ENCODE measurements at places on chromosomes 6 and 20.

DNA sequence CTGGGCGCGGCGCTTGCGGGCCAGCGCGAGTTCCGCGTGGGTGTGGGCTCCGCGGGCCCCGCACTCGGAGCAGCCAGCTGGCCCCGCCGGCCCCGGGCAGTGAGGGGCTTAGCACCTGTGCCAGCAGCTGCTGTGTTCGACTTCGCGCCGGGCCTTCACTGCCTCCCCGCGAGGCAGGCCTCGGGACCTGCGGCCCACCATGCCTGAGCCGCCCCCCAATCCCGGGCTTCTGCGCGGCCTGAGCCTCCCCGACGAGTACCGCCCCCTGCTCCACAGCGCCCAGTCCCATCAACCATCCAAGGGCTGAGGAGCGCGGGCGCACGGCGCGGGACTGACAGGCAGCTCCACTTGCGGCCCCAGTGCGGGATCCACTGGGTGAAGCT is 36.2 kb downstream of the RIOK1 start:
- no peak for DNase-seq

GRCh38 chr20:34312544-34313217 is 9.5 kb upstream of the AHCY start:
- peak; percentile 80 for DNase-seq

- no peak for DNase-seq
These were observed 11.6 kb upstream of the KCNG1 start for GRCh38 chr20:51034476-51034875.

- DNase-seq: no peak
These were observed 18.7 kb upstream of the SFT2D1 start for GRCh38 chr6:166361077-166361429.

DNA sequence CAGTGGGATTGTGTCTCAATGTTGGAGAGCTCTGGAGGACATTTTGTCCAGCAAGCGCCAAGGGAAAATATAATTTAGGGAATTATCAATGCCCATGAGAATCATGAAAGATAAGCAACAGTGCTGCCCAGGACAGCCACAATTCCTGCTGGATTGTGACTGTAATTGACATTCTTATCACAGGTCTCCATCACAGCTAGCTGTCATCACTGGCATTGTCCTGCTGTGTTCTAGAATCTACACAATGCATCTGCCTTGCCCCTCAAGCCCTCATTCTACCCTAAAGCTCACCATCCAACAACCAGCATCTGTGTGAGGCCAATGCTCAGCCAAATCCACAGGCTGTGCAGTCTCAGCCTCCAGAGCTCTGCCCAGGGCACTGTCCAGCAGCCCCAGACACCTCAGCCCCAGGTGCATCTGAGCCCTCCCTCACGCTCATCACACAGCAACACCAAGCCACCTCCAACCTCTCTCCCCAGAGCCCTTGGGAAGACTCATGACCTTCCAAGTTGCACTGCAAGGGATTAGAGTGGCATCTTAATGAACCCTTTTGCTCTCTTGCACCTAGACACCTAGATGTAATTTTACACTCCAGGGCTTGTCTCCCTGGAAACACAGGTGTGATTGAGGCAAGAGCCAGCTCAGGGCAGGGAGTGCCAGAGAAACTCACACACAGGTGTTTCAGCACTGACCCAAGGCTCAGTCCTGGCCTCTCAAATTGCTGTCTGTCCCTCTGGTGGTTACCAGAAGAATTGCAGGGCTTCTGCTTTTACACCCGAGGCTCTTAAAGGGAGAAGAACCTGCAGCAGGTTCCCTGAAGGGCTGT is 85.2 kb upstream of the PHACTR3 start:
- DNase-seq: no peak

- DNase-seq: no peak
These were observed 16.0 kb downstream of the MAP7 start for GRCh38 chr6:136534268-136534667.

- no peak for DNase-seq
These were observed 3.1 kb upstream of the MRGBP start for GRCh38 chr20:62792940-62793756.

DNA sequence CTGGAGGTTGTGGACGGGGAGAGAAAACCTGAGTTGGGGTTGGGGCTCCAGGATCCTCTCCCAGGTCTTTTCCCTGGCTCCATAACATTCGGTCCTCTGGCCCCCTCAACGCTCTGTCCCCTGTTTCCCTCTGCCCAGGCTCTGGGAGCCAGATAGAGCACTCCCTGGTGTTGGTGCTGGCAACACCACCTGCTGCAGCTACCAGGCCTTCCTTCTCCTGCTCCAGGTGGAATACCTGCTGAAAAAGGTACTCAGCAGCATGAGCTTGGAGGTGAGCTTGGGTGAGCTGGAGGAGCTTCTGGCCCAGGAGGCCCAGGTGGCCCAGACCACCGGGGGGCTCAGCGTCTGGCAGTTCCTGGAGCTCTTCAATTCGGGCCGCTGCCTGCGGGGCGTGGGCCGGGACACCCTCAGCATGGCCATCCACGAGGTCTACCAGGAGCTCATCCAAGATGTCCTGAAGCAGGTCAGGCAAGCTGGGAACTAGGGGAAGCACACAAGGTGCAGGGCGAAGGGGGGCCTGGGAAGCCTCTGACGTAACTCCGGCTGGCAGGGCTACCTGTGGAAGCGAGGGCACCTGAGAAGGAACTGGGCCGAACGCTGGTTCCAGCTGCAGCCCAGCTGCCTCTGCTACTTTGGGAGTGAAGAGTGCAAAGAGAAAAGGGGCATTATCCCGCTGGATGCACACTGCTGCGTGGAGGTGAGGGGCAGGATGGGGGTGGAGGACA is 14.6 kb downstream of the DEF6 start:
- no peak for DNase-seq

GRCh38 chr6:30601436-30601814 is 15.6 kb downstream of the PPP1R10 start:
- no peak for DNase-seq

DNA sequence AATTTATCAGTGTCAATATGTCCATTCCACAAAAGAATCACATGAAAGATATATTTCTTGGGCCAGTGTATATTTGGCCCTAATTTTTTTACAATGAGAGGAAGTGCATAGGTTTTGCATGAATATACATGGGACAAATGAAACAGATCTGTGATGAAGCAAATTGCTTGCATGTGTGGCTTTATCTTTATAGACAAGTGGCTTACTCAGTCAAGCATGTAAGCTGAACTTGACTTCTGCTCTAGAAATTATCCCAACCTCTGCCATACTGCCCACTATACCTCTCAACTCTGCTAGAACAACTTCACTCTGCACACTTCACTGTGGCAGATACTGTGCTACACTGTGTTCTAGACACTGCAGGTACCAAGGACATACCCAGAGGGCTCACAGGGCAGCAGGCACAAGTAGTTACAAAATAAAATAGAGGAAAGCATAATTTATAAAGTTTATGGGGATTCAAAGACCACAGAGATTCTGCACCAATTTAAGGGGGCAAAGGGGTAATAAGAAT is 349.2 kb upstream of the HSF2 start:
- DNase-seq: no peak

DNA sequence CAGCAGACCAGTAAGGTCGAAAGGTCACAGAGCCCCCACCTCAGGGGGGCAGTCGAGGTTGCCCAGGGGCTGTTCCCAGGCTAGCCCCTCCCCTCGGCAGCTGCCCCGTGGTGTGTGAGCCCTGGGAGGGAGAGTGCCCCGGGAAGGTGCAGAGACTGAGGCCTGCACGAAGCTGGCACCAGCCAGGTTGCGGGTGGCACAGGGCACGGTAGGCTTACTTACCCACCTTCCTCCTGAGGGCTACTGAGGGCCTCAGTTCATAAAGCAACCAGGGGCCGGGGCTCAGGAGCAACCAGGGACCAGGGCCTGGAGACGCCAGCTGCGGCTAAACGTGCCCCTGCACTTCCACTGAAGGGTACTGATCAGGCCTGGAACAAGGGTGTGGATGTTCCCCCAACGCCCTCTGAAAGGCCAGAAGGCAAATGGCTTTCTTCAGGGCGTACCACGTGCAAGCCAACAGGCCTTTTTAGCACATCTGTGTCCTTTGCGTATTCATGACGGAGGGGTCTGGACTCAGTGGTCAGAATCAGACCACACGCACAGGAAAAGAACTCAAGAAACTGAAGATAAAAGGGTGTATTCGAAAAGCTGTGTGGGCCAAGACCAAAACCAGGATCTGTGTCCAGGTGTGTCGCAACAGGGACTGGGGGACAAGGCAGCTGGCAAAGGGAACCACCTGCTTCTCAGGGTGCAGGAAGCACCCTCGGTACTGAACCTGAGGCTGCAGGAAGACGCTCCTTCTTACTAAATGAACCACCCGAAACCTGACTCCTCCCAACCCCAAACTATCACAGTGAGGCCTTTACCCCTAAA is 24.5 kb upstream of the TCFL5 start:
- no peak for DNase-seq

GRCh38 chr6:145960918-145961589 is 3.1 kb downstream of the SHPRH start:
- no peak for DNase-seq

GRCh38 chr6:137389150-137389704 is 105.0 kb downstream of the OLIG3 start:
- peak; percentile 49 for DNase-seq

- no peak for DNase-seq
These were observed 210.4 kb upstream of the RNF24 start for GRCh38 chr20:4225745-4226144.

DNA sequence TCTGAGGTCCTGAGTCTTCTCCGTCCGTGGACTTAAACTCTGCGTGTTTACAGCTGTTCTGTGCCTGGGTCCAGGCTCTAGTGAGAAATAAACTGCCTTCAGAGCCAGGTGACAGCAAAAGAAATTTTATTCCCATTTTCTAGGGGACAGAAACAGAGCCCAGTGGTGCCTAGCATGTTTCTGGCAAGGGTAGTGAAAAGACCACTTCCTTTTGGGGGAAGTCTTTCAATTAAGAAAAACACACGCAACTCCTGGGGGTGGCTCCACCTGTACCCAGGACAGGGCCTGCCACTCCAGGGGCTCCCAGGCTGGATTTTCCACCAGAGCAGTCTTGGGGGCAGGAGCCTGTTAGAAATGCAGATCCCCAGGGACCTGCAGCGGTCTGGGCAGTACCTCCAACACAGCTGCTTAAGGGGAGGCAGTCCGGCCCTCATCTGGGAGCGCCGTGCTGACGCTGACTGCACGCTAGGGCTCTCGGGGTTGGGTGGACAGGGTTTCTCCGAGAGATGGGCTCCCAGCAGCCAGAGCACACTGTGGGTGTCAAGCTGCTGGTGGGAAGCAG is 23.0 kb upstream of the AVP start:
- no peak for DNase-seq

GRCh38 chr6:139135578-139136545 is 982 bp downstream of the HECA start:
- peak; percentile 34 for DNase-seq

- DNase-seq: no peak
These were observed 11.0 kb downstream of the GFRA4 start for GRCh38 chr20:3652221-3652620.

DNA sequence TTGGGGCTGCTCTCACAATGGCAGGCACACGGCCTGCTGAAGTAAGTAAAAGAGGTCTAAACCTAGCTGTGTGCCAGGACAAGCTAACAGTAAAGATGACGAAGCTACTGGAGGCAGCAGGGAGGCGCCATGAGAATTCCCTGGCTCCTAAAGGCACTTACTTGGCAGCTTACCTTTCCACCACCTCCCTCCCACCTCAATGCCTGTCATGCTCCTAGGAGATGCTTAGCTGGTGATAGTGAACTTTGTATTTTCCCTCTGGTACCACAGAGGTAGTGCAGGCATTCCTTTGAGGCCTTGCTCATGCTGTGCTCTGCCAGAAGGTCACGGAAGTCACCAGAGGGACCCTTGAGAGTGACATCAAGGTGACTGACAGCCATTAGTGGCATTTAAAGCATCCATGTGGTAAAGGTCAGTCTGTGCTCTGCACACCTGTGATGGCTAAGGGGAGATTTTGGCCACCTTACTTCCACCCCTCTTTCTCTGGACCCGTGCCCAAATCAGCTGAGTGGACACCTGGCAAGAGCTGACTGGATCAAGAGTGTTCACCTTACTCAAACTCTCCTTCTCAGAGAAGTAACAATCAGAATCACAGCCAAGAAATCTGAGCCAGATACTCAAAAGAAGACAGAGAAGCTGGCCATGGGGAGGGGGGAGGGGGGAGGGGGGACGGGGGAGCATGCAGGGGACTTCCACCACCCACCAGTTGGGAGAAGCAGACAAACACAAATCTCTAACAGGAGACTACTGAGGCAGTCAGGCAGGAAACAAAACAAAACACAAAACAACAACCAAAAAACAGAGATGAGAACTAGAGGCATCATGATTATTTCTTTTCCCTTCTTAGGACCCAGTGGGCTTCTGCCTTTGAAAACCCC is 2.9 kb downstream of the FKBP1A start:
- DNase-seq: no peak

DNA sequence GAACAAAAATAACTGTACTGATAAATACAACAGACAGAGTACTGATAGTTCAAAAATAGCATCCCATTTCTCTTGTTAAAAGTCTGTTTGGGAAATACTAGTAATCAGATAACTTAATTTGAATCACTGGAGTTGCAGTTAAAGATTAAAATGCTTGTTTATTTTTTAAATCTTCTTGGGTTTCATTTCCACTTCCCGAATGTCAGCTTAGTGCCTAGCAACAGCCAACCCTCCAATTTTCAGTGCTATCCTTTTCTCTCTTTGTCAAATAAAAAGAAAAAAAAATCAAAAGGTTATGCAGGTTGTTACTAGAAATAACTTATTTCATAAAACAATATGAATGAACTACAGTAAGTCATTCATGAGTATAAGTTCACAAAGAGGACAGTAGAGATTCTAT is 257.7 kb upstream of the STXBP5 start:
- no peak for DNase-seq

DNA sequence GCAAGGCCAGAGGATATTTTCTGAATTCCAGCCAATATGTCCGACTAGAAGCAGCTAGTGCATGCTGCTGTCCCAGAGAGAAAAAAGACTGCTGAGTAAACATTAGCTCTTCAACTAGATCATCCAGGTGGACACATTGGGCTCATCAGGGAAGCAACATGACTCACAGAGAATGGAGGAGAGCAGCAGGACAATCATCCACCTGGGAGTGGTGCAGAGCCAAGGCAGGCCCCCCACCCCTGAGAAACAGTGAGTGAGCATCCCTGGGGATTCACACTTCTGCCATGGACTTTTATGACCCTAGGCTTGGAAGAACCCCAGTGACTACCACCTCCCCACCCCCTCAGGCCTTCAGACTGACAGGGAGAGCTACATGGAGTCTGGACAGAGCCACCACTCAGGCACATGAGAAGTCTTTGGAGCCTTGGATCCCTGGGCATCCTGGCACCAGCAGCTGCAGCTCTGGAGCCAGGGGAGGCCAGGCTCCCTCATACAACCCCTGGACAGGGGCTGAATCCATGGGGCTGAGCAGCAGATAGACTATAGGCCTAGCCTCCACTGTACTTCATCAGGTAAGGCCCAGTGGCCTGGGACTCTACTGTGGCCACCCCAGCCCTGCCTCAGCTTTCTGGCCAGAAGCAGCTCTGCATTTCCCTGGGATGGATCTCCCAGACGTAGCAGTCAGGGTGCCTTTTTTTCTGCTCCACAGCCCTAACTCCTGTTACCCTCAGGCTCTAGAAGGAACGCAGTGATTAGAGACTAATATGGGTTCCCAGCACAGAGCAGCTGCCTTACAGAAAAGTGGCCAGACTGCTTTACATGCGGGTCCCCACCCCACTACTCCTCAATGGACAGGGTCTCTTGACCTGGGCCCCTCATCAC is 82.9 kb upstream of the RNF217 start:
- DNase-seq: no peak

Measured in stimulated activated CD8-positive, alpha-beta memory T cell treated with anti-CD3 and anti-CD28 coated beads, Interleukin-7, amount 100 ng/mL, for 1 hour (primary cell).